A549 treated with dexamethasone at 1 μM for 4 hours (cell line): ENCODE measurements at places on chromosomes 5 and 9. TPM values are rescaled to one million over a fixed set of nuclear protein-coding genes. Genes with fewer than 3 reads are reported as not detected.

The PCDHGA2 gene
- 0.46 to 0.83 TPM (median 0.69 TPM) in 5 replicates for total RNA-seq

The IARS1 gene
- 105 to 124 TPM (median 108 TPM) in 5 replicates for total RNA-seq

The NUTM2G gene
- 0.05 TPM in 1 of 5 replicates, not detected in the others for total RNA-seq

The IL9 gene
- total RNA-seq = not detected in 5 replicates

The GFI1B gene
- 0.05 to 0.17 TPM (median 0.06 TPM) in 5 replicates for total RNA-seq

The ALDH1A1 gene
- total RNA-seq = 4,648 to 5,790 TPM (median 5,648 TPM) in 5 replicates

The CATSPER3 gene
- 0.21 to 0.49 TPM (median 0.37 TPM) in 5 replicates for total RNA-seq

The C9orf153 gene
- total RNA-seq = 0.07 to 0.25 TPM (median 0.12 TPM) in 5 replicates
